Liver (tissue), 10 donors: ENCODE measurements at places on chromosomes 6 and 20. TPM values are rescaled to one million over a fixed set of nuclear protein-coding genes. Genes with fewer than 3 reads are reported as not detected.

DNA sequence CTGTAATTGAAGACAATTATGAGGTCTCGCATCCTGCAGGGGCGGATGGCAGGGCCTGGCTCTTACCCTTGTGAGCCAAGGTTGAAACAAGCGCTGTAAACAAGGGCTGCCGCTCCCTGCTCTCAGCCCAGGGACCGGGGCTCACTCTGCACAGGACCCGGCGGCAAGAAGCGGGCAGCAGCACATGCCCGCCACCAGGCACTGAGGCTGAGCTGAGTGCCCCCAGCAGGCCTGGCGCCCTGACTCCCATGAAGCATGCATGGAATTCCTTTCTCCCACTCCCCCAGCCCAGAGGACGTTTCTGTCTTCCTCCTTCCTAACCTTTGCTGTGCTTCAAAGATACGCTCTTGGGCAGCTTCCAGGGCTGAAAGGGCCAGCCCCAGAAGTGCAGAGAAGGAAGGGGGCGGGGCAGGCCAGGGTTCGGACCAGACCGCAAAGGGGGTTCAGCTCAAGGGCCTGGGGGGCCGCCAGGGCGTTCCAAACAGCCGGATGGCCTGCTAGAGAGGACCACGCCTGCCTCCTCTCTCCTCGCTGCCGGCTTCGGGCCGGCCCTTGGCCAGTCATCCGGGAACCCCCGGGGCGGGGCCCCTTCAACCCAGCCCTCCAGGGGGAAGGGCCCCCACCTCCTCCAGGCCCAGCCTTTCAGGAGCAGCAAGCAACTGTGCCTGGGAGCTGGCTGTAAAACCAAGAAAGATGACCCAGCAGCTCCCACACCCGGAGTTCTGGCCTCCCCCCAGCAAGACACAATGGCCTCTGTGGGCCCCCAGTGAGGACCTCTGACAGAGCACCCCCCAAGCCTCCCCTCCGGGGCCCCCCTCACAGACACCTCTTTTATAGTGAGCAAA is 109.9 kb downstream of the NOL4L start:
- H3K4me1 ChIP-seq: peaks cover 37% of the 10 kb centered on the region
- H3K27ac ChIP-seq: peak overlapping the region; percentile 68
- no peaks in the 10 kb centered on the region for H3K36me3 ChIP-seq
- no peaks in the 10 kb centered on the region for H3K27me3 ChIP-seq
- H3K4me3 ChIP-seq: no peak overlapping the region
- DNase-seq: peak; percentile 72

Gene THBS2
- polyA plus RNA-seq: 0.35 TPM

Gene LGSN
- 0.03 TPM for polyA plus RNA-seq

Gene CCN5
- polyA plus RNA-seq: 3.6 TPM

Gene SULF2
- polyA plus RNA-seq: 8.1 TPM

GRCh38 chr6:144266091-144266649 is 19.0 kb upstream of the UTRN start:
- H3K27ac ChIP-seq: peak overlapping the region; percentile 12
- H3K4me1 ChIP-seq: peaks cover 12% of the 10 kb centered on the region
- no peak overlapping the region for H3K4me3 ChIP-seq

Gene DEFB124
- polyA plus RNA-seq: not detected

Gene NKAPL
- polyA plus RNA-seq: 0.22 TPM

Gene KCNB1
- 2.5 TPM for polyA plus RNA-seq

Gene ANGPT4
- polyA plus RNA-seq: 0.07 TPM

GRCh38 chr6:5173810-5174209 is 86.9 kb downstream of the LYRM4 start:
- H3K4me1 ChIP-seq: no peaks in the 10 kb centered on the region
- no peak overlapping the region for H3K27ac ChIP-seq
- no peaks in the 10 kb centered on the region for H3K27me3 ChIP-seq
- H3K36me3 ChIP-seq: no peaks in the 10 kb centered on the region

- H3K36me3 ChIP-seq: no peaks in the 10 kb centered on the region
- H3K27ac ChIP-seq: no peak overlapping the region
- no peaks in the 10 kb centered on the region for H3K27me3 ChIP-seq
- H3K4me3 ChIP-seq: no peak overlapping the region
- H3K4me1 ChIP-seq: no peaks in the 10 kb centered on the region
- DNase-seq: no peak
Observed at GRCh38 chr6:6312901-6313441, 7.5 kb downstream of the F13A1 start.

DNA sequence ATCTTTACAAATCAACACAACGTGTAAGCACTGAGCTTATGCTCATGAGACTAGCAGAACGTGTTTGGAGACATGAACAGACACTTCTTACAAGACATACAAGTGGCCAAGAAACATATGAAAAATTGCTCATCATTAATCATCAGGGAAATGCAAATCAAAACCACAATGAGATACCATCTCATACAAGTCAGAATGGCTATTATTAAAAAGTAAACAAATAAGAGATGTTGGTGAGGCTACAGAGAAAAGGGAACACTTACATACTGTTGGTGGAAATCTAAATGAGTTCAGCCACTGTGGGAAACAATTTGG is 327.9 kb upstream of the SOX4 start:
- no peak overlapping the region for H3K27ac ChIP-seq
- H3K27me3 ChIP-seq: no peaks in the 10 kb centered on the region
- H3K4me3 ChIP-seq: no peak overlapping the region
- no peaks in the 10 kb centered on the region for H3K4me1 ChIP-seq

DNA sequence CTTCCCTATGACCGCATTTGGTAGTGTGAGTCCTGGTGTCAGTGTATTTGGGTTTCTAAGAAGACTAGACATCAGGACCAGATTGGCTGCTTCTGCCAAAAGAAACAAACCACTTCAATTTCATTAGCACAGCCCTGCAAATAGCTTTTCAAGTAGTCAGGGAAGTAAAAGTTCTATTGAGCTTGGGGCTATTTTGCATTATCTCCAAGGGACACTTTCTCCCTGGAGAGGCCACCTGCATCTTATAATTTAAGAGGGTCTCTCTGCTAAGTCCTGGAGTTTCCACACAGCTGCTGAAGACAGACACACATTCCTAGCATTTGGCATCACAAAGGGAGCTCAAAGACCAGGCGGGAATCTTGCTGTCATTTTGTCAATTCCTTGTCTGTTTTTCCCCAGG is 141.2 kb downstream of the BMP2 start:
- H3K27ac ChIP-seq: no peak overlapping the region
- DNase-seq: no peak
- H3K27me3 ChIP-seq: no peaks in the 10 kb centered on the region
- no peaks in the 10 kb centered on the region for H3K4me1 ChIP-seq

Gene GSTA3
- polyA plus RNA-seq: not detected

DNA sequence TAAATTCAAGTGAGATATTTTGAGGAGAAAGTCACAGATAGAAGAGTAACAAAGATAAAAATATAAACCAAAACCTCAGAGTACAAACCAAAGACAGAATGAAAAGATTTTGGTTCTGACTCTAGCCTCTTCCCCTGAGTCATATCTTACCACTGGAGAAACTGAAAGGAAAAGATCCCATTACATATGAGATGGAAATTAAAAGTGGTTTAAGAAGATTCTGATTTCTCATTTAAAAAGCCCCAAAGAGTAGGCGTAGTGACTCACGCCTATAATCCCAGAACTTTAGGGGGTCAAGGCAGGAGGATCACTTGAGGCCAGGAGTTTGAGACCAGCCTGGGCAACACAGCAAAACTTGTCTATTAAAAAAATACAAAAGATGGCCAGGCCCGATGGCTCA is 30.6 kb downstream of the SPINT4 start:
- no peak overlapping the region for H3K27ac ChIP-seq
- no peak for DNase-seq
- H3K27me3 ChIP-seq: no peaks in the 10 kb centered on the region
- H3K4me1 ChIP-seq: no peaks in the 10 kb centered on the region
- H3K4me3 ChIP-seq: no peak overlapping the region
- no peaks in the 10 kb centered on the region for H3K36me3 ChIP-seq

DNA sequence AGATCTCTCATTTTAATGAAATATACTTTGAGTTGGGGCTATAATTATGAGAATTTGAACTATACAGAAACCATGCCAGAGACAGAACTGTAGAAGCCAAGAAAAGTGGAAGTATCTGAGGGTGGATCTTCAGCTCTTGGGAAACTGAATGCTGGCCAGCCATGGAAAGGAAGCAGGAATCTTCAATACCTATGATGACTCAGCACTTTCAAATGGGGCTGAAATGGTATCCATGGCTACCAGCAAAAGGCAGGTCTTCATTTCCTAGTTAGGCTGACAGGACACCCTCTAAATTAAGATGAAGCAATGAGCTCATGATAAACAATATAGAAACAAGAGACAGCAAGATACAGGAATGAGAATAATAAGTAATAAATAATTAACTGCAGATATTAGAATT is 171.3 kb downstream of the COL21A1 start:
- no peak for DNase-seq
- no peak overlapping the region for H3K27ac ChIP-seq
- H3K27me3 ChIP-seq: no peaks in the 10 kb centered on the region
- H3K4me3 ChIP-seq: no peak overlapping the region
- H3K4me1 ChIP-seq: no peaks in the 10 kb centered on the region

- no peak overlapping the region for H3K27ac ChIP-seq
- H3K27me3 ChIP-seq: no peaks in the 10 kb centered on the region
- H3K4me3 ChIP-seq: no peak overlapping the region
- no peaks in the 10 kb centered on the region for H3K36me3 ChIP-seq
Observed at GRCh38 chr6:12679341-12679740, 37.2 kb upstream of the PHACTR1 start.

DNA sequence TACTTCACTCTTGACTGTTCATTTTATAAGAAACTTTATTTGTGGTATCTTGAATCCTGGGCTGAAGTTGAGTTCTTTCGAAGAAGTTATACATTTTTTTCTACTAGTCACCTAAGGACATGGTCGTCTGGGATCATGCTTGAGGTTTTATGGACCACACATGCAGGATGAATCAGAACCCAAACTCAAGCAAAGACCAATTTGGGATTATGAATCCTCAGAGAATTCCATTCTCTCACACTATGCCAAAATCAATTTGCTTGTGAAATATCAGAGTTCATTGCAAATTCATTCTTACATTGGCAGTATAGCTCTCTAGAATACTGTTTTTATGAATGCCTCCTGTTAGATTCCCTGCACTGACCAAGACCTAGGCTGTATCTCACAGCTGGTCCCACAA is 114.3 kb upstream of the HDAC2 start:
- H3K27me3 ChIP-seq: no peaks in the 10 kb centered on the region
- DNase-seq: no peak
- no peak overlapping the region for H3K4me3 ChIP-seq
- H3K36me3 ChIP-seq: no peaks in the 10 kb centered on the region
- H3K4me1 ChIP-seq: no peaks in the 10 kb centered on the region
- no peak overlapping the region for H3K27ac ChIP-seq

GRCh38 chr20:60528141-60528540 is 569.9 kb downstream of the CDH26 start:
- H3K27ac ChIP-seq: no peak overlapping the region
- no peak for DNase-seq
- H3K27me3 ChIP-seq: no peaks in the 10 kb centered on the region
- no peaks in the 10 kb centered on the region for H3K36me3 ChIP-seq
- H3K4me1 ChIP-seq: no peaks in the 10 kb centered on the region

DNA sequence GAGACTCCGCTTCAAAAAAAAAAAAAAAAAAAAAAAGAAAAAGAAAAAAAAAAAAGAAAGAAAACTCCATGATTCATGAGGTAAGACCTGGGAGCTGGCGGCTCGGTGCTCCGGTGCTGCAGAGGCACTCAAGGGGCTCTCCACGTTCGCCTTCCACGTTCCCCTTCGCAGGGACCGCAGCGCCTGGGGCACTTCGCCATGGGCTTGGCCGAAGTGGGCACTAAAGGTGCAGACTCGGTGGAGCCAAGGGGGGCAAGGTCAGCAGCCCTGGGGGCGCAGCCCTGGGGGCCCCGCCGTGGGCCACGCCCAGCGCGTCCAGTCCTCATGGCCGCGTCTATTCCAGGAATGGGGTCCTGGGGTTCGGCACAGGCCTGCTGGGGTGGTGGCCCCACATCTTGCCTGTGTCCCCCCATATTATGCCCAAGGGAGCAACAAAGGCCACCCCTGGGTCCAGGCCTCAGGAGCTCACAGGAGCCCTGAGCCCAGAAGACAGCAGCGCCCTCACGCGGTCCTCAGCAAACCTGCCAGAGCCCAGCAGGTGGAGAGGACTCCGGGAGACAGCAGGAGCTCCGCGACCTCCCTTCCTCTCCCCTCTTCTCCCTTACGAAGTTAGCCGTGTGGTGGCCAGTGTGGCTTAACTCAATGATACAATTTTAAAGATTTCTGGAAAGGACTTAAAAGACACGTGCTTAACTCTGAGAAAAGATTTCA is 21.9 kb downstream of the ZBTB46 start:
- no peak overlapping the region for H3K4me3 ChIP-seq
- H3K36me3 ChIP-seq: no peaks in the 10 kb centered on the region
- H3K4me1 ChIP-seq: no peaks in the 10 kb centered on the region
- no peak for DNase-seq
- no peaks in the 10 kb centered on the region for H3K27me3 ChIP-seq
- no peak overlapping the region for H3K27ac ChIP-seq

GRCh38 chr6:1591243-1591642 is 18.5 kb upstream of the FOXC1 start:
- H3K27me3 ChIP-seq: no peaks in the 10 kb centered on the region
- H3K27ac ChIP-seq: no peak overlapping the region
- H3K4me3 ChIP-seq: no peak overlapping the region
- no peaks in the 10 kb centered on the region for H3K36me3 ChIP-seq

GRCh38 chr20:18077157-18077556 is 19.4 kb upstream of the OVOL2 start:
- DNase-seq: no peak
- H3K27me3 ChIP-seq: no peaks in the 10 kb centered on the region
- H3K27ac ChIP-seq: no peak overlapping the region
- no peak overlapping the region for H3K4me3 ChIP-seq

Gene ZNF831
- polyA plus RNA-seq: 0.06 TPM

Gene ISM1
- 0.82 TPM for polyA plus RNA-seq

GRCh38 chr6:5295623-5296022 is 34.3 kb downstream of the FARS2 start:
- H3K27me3 ChIP-seq: no peaks in the 10 kb centered on the region
- H3K4me1 ChIP-seq: no peaks in the 10 kb centered on the region
- H3K36me3 ChIP-seq: no peaks in the 10 kb centered on the region
- no peak overlapping the region for H3K4me3 ChIP-seq
- no peak overlapping the region for H3K27ac ChIP-seq

GRCh38 chr20:34083137-34083536 is 28.9 kb downstream of the EIF2S2 start:
- no peak overlapping the region for H3K4me3 ChIP-seq
- H3K4me1 ChIP-seq: no peaks in the 10 kb centered on the region
- H3K36me3 ChIP-seq: peaks cover 11% of the 10 kb centered on the region
- DNase-seq: peak; percentile 77
- H3K27me3 ChIP-seq: no peaks in the 10 kb centered on the region

- H3K27me3 ChIP-seq: no peaks in the 10 kb centered on the region
- peak overlapping the region; percentile 8 for H3K27ac ChIP-seq
- no peak overlapping the region for H3K4me3 ChIP-seq
- H3K4me1 ChIP-seq: peaks cover 7% of the 10 kb centered on the region
- H3K36me3 ChIP-seq: no peaks in the 10 kb centered on the region
- no peak for DNase-seq
Observed at GRCh38 chr6:56764081-56764566, 121.4 kb upstream of the DST start.

DNA sequence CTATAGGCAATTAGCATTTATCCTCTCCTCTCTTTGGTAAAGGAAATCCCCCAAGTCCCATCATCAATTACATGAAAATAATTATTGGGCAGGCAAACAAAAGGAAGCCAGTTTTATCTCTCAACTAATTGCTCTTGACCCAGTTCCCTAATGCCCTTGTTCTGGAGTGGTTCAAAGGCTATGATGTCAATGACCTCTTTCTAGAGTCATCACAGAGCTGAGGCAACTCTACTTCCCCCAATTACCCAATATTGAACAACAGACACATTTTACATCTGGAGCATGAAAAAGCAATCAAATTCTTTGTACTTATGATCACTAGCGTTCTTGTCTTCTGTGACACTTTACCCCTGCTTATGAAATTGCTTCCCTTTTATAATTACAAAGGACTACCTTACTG is 43.5 kb downstream of the NT5E start:
- H3K36me3 ChIP-seq: peaks cover 28% of the 10 kb centered on the region
- H3K4me1 ChIP-seq: peaks cover 10% of the 10 kb centered on the region
- peak overlapping the region; percentile 16 for H3K27ac ChIP-seq
- no peak overlapping the region for H3K4me3 ChIP-seq
- DNase-seq: no peak
- H3K27me3 ChIP-seq: no peaks in the 10 kb centered on the region
